ENCODE measurements at places on chromosomes 4 and X. TPM values are rescaled to one million over a fixed set of nuclear protein-coding genes. Genes with fewer than 3 reads are reported as not detected.

The CT45A10 gene
- not detected for polyA plus RNA-seq

The STAP1 gene
- polyA plus RNA-seq = 0.17 TPM

- DNase-seq = peak; percentile 7
Measured at GRCh38 chrX:155611302-155611701, 1.4 kb downstream of the TMLHE start.

DNA sequence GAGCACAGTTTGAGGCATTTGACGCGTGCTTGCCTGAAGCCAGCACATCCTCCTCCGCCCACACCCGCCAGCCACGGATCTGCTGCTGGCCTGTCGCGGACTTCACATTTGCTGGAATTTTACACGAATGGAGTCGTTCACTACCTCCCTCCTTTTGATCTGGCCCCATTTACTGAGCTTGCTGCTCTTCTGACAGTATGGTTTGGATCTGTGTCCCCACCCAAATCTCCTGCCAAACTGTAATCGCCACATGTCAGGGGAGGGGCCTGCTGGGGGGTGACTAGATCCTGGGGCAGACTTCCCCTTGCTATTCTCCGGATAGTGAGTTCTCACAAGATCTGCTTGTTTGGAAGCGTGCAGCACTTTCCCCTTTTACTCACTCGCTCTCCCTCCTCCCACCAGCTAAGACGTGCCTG lies 19.9 kb upstream of the CPLX1 start:
- peak; percentile 44 for DNase-seq

GRCh38 chr4:70538869-70539268 lies 20.5 kb downstream of the AMTN start:
- DNase-seq = no peak

DNA sequence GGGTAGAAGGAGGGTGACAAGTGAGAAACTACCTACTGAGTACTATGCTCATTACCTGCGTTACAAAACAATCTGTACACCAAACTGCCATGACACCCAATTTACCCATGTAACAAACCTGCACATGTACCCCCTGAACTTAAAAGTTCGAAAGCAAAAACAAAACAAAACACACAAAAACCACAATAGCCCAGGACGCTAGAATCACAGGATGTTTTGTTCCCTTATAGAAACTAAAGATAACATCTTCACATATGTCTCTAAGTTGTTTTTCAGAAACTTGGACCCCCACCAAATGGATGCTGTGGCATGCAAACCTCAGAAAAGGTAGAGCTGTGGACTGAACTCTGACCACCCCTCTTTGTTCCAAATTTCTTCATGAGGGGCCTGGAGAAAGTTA lies 25.2 kb upstream of the PNMA5 start:
- no peak for DNase-seq

- no peak for DNase-seq
Measured at GRCh38 chr4:158739600-158739999, 16.4 kb upstream of the PPID start.

- no peak for DNase-seq
Measured at GRCh38 chr4:54484383-54484782, 173.4 kb upstream of the KIT start.

Measured in muscle of leg (tissue), 16 donors.